Fibroblast of skin of left biceps (primary cell): ENCODE measurements at places on chromosomes 16 and 17.
A peak's percentile ranks its signal among the peaks of the same experiment; 100 is the strongest.

- DNase-seq = no peak
These were observed 45.6 kb upstream of the CLEC18B start for GRCh38 chr16:74466872-74467271.

GRCh38 chr17:20173091-20173490 is 163.9 kb downstream of the SPECC1 start:
- DNase-seq = no peak

- DNase-seq = no peak
These were observed 21.6 kb upstream of the CLEC18C start for GRCh38 chr16:70151941-70152509.

DNA sequence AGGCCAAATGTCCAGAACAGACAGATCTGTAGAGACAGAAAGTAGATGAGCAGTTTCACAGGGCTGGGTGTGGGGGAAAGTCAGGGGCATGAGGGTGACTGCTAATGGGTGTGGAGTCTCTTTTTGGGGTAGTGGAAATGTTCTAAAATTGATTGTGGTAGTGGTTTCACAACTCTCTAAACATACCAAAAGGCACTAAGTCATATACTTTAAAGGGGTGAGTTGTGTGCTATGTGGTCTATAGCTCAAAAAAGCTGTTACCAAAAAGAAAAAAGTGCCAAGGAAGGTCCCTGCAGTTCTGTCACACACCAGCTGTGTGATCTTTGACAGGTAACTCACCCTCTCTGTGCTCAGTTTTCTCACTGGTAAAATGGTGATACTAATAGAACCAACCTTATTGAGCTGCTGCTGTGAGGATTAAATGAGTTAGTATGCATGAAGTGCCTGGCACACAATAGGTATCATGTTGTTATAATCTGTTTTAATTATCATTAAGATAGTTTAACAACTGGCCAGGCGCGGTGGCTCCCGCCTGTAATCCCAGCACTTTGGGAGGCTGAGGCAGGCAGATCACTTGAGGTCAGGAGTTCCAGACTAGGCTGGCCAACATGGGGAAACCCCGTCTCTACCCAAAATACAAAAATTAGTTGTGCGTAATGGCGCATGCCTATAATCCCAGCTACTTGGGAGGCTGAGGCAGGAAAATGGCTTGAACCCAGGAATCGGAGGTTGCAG is 10.3 kb downstream of the ITGAX start:
- no peak for DNase-seq

DNA sequence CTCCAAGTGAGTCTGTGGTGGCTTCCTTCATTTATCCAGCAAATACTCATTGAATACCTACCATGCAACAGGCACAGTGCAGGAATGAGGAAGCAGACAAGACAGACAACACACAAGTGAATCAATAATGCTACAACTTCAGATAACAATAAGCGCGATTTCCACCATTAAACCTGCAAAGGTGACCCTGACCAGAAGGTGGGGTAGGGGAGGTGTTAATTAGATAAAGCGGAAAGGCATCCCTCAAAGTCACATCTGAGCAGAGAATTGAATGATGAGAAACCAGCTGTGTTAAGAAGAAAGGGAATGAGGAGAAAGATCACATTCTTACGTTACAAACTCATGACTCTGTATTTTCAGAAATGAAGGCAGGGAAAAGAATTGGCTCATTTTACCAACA is 26.3 kb downstream of the ZZEF1 start:
- no peak for DNase-seq

DNA sequence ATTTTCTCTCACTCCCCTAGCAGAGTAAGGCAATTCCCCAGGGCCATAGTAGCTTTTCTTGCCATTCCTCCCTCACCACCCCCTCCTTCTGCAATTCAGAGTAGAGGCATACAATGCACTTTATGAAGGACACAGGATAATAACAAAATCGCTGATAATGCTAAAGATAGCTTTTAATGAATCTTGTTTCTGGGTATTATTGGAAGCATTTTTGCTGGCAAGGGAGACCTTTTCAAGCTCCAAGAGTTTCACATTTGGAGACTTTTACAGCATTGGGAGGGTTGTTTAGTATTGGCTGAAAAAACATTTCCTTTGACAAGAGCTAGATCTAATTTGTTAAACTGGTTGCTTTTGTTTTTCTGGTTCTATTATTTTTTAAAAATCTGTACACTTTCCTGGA is 573.0 kb upstream of the C16orf82 start:
- no peak for DNase-seq

DNA sequence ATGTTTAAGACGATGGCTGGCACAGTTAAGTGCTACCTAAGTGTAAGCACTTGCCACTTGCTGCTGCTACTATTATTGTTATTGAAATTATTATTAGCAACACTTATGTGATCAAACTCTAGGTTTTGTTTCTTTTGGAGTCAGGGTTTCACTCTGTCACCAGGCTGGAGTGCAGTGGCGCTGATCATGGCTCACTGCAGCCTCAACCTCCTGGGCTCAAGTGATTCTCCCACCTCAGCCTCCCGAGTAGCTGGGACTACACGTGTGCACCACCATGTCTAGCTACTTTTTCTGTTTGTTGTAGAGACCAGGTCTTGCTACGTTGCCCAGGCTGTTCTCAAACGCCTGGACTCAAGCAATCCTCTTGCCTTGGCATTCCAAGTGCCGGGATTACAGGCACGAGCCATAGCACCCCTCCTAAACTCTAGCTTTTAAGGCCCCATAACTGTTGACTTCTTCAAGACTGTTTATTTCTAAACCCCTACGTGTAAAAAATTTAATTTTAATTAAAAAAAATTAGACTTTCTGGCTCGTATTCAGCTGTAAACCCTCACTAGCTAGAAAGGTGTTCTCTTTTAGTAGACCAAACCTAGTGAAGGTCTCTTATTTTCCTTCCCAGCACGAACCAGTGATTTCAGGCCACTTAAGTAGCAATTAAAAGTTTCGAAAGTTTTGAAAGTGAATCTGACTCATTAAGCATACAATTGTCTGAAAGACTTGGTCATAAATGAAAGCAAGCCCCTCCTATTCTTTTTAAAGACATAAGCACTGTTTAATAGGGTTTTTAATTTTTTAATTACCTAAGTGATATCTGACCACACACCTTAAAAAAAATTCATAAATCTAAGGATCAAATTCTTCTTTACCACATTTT is 11.7 kb upstream of the SCNN1B start:
- DNase-seq = no peak

DNA sequence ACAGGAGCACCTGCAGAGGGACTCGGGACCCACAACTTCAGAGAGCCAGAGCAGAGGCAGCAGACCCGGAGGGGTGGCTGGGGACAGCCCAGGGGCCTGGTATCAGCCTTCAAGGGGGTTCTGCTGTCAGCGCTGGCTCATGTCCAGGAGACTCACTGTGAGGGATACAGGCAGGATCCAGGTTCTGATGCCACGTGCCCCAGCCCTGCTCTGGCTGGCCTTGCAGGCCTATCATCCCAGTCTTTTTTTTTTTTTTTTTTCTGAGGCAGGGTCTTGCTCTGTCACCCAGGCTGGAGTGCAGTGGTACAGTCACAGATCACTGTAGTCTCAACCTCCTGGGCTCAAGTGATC is 9.0 kb upstream of the MTSS2 start:
- no peak for DNase-seq

DNA sequence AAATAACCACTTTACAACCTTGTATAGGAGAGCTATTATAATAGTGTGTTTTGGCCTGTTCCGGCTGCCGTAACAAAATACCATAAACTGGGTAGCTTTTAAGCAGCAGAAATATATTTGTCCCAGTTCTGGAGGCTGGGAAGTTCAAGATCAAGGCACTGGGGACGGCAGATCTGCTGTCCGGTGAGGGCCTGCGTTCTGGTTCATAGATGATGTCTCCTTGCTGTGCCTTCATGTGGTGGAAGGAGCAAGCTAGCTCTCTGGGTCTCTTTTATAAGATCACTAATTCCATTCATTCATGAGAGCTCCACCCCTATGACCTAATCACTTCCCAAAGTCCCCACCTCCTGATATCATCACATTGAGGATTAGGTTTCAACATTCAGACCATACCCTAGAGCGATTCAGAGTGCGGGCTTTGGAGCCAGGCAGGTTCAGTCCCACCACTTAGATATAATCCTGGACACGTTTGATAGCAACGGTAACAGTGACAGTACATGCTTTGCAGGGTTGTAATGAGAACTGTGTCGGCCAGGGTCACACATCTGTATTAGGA is 76.2 kb upstream of the ZFHX3 start:
- no peak for DNase-seq

GRCh38 chr17:78644224-78644623 is 67.0 kb upstream of the DNAH17 start:
- no peak for DNase-seq

GRCh38 chr17:27921599-27921998 is 28.4 kb upstream of the LYRM9 start:
- DNase-seq = no peak

DNA sequence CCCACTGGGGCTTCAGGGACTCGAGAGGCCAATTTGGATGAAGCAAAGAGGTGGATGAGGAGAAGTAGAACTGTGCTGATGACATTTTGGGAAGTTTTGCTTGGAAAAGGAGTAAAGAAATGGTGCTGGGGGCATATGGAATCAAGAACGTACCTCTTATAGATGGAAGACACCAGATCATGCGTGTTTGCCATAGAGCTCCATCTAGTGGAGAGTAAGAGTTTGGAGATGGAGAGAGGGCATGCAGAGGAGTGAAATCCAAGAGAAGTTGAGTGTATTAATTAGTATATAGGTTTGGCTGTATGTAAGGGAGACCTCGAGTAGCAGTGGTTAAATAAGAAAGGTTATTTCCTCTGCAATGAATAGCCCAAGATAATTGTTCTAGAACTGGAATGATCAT is 56.0 kb downstream of the SHISA6 start:
- DNase-seq = no peak

DNA sequence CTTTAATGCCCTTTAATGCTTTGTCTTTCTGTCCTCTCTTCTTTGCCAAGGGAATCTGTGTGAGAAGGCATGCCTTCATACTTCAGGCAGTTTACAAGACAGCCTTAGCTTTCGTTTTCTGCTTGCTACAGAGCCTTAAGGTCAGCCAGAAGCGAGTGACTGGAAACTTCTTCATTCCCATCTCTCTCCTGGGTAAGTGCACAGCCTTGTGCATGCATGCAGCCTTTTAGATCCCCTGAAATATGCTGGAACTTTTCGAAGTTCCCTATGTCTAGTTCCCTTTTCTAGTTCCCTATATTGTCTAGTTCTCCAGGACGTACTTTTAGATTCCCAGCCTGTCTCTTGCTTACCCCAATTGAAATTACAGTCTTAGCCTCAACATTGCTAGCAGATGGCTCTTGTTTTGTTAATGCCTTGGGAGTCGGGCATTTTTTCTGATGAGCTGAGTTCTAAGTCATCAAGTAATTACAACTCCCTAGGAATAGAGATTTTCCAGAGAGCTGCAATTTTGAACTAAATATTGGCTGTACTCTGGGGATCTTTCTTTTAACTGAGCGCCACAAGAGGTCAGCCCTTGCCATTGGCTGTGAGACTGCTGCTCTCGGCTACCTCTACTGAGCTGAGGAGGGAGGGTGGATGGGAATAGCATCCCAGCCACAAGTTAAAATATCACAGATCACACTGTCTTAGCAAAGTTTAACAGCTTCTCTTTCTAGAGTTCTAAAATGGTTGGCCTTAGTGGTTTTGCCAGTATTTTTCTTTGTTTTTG is 22.7 kb upstream of the PPM1D start:
- DNase-seq = no peak

- DNase-seq = no peak
These were observed 31.8 kb downstream of the TNRC6C start for GRCh38 chr17:77990301-77990700.

DNA sequence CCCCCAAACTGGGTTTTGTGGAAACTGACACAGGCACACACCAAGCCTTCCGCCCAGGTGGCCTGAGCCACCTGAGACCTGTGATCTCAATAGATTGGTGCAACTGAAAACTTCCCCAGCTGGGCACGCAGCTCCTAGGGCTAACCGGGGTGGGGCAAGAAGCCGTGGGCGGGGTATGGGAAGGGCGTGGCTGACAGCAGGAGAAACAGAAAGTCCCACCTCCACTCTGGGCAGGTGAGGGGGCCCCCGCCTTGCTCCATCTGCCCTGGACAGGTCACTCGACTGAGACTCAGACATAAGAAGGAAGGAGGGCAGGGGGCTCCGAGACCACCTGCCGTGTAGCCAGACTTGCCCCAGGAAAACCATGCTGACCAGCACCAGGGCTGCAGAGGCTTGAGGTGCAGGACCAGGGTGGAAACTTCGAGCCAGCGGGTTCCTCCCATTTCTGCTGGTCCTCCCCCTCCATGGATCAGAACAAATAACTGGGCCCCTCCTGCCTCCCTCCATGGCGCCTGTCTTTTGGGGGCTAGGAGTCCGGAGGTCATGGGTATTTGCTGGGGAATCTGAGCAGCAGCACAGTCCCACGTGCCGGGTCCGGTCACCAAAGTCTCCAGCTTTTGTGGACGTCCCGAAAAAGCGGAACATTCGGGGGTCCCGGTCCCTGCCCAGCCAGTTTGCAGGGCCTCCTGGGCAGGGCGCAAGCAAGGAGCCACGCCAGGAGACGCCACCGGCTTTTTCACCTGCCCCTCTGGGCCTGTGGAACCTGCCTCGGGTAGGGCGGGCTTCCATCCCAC is 1.3 kb downstream of the TIMP2 start:
- no peak for DNase-seq

- no peak for DNase-seq
These were observed 28.7 kb downstream of the WIPI1 start for GRCh38 chr17:68428498-68429172.

GRCh38 chr16:87080571-87081167 is 236.5 kb downstream of the C16orf95 start:
- DNase-seq = no peak

- DNase-seq = no peak
These were observed 199.8 kb downstream of the NPIPA7 start for GRCh38 chr16:16578701-16579100.

- DNase-seq = no peak
These were observed 576 bp downstream of the EPOP start for GRCh38 chr17:38674014-38674748.

- no peak for DNase-seq
These were observed 129.0 kb downstream of the SKAP1 start for GRCh38 chr17:48301002-48301401.

GRCh38 chr16:12868788-12869187 is 32.6 kb upstream of the SHISA9 start:
- no peak for DNase-seq

GRCh38 chr17:17859909-17860765 is 23.4 kb upstream of the SREBF1 start:
- no peak for DNase-seq

GRCh38 chr16:78984324-78984723 is 616.2 kb downstream of the MAF start:
- DNase-seq = no peak

DNA sequence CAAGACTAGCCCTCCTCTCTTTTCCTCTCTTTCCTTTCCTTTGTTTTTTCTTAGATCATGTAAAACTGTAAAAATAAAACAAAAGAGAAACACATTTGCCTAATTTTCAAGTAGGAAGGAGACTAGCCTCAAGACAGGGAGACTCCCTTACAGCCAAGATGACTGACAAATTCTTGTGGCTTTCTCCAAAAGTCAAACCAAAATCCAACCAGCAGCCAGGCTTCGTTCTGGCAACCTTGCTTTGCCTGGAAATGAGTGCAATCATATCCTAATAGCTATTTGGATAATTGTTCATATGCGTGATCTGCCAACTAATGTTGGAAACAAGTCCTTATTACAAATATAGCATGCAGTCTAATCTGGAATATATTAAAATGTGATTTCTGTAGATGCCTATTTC is 868.9 kb upstream of the SOX9 start:
- peak; percentile 87 for DNase-seq
